ENCODE measurements at places on chromosomes 7 and 10.

GRCh38 chr7:154960063-154960790 is 42.7 kb downstream of the PAXIP1 start:
- DNase-seq, result no peak
- no peak overlapping the region for H3K4me3 ChIP-seq
- no peak overlapping the region for H3K27ac ChIP-seq
- H3K4me1 ChIP-seq, result no peaks in the 10 kb centered on the region

- no peaks in the 10 kb centered on the region for H3K36me3 ChIP-seq
- DNase-seq, result no peak
- no peaks in the 10 kb centered on the region for H3K27me3 ChIP-seq
- no peak overlapping the region for H3K27ac ChIP-seq
- H3K4me1 ChIP-seq, result peaks cover 7% of the 10 kb centered on the region
- H3K4me3 ChIP-seq, result peak overlapping the region; percentile 36
These were observed 33.0 kb upstream of the RNF32 start for GRCh38 chr7:156607332-156608172.

GRCh38 chr7:35415411-35415822 is 161.5 kb upstream of the TBX20 start:
- DNase-seq, result no peak
- H3K36me3 ChIP-seq, result no peaks in the 10 kb centered on the region
- H3K27ac ChIP-seq, result no peak overlapping the region
- H3K4me1 ChIP-seq, result no peaks in the 10 kb centered on the region
- H3K4me3 ChIP-seq, result no peak overlapping the region

GRCh38 chr7:79598351-79598750 is 144.9 kb upstream of the MAGI2 start:
- no peak overlapping the region for H3K4me3 ChIP-seq
- H3K27me3 ChIP-seq, result no peaks in the 10 kb centered on the region
- DNase-seq, result no peak
- no peaks in the 10 kb centered on the region for H3K36me3 ChIP-seq
- no peak overlapping the region for H3K27ac ChIP-seq
